Lung microvascular endothelial cell (primary cell): ENCODE measurements at places on chromosomes 12 and 14. TPM values are rescaled to one million over a fixed set of nuclear protein-coding genes. Genes with fewer than 3 reads are reported as not detected.

Gene DIO3
- not detected in 2 replicates for total RNA-seq

Gene PRICKLE1
- 9.4 and 22.2 TPM in 2 replicates for total RNA-seq

Gene FGF23
- not detected in 2 replicates for total RNA-seq

Gene RASSF8
- total RNA-seq: 31.4 and 43.3 TPM in 2 replicates

Gene PLEKHG7
- total RNA-seq: not detected in 2 replicates

Gene REP15
- total RNA-seq: 3.5 and 13.5 TPM in 2 replicates

Gene C14orf180
- not detected in 2 replicates for total RNA-seq

Gene CRY1
- total RNA-seq: 10.0 and 15.7 TPM in 2 replicates

Gene GPR68
- total RNA-seq: 0.20 and 0.44 TPM in 2 replicates

Gene TAC3
- not detected in 2 replicates for total RNA-seq

Gene CACNA2D4
- total RNA-seq: 0.22 TPM in 1 of 2 replicates, not detected in the other
